ENCODE measurements at places on chromosomes 7 and 10.

DNA sequence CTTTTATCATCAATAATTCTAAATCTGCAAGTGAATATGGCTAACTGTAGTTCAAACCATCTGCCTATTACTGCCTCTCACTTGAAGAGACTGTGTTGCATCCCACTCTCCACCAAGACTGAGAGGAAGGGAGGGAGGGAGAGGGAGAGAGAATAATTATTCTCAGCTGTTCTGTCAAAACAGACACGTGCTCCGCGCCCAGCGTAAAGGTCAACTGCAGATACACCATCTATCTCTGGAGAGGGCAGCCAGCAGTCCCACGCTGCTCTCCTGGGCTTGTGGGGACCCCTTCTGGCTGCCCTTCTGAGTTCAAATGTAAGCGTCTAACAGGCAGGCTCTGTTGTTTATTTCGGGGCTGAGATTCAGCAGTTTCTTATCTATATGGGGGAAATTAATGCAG lies 625.5 kb upstream of the GALNT17 start:
- DNase-seq = no peak

- DNase-seq = no peak
Measured at GRCh38 chr7:22622116-22622785, 104.7 kb upstream of the IL6 start.

GRCh38 chr7:128954830-128955802 lies 17.4 kb downstream of the IRF5 start:
- no peak for DNase-seq

DNA sequence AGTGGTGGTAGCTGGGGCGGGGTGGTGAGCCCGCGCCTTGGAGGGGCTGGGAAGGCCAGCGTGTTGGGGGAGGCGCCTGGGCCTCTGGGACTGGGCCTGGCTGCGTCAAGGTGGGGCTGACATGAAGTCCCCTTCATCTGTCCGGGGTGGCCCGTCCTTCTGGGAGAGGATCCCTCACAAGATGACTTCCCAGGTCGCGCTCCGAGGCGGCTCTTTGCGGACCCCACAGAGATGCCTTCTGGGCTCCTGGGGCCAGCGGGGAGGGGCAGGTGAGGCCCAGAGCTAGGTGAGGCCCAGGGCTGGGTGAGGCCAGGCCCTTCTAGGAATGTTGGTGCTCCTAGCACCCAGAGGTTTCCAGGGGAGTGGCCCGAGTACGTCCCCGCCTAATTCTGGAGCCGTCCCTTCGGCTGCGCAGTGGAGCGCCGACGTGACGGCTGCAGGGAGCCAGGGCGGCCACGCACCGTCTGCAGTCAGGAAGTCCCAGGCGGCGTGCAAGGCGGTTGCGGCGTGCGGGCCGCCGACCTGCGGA lies 58.2 kb upstream of the NUPR2 start:
- DNase-seq = no peak

DNA sequence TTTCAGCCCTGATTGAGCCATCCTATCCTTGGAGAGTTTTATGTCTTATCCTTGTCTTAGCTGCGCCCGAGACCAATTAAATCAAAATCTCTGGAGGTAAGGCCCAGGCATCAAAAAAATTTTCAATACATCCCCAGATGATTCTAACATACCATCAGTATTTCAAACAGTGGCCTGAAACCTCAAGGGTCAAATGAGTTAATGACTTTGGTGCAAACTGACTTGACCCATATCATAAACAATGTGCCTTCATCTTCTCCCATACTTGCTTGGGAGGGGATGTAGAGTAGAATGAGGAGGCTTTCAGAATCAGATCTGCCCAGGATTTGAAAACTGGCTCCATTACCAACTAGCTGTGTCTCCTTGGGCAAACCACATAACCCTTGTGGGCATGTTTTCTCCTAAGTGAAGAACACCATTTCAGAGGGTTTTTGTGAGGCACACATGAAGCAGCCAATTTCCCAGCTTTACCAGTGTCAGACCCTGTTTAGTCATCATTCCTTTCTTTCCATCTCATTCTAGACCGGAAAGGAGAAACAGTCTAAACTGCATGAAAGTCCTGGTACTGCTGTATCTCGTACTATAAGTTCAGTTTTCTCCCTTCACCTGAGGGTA lies 35.7 kb upstream of the ATXN7L1 start:
- no peak for DNase-seq

DNA sequence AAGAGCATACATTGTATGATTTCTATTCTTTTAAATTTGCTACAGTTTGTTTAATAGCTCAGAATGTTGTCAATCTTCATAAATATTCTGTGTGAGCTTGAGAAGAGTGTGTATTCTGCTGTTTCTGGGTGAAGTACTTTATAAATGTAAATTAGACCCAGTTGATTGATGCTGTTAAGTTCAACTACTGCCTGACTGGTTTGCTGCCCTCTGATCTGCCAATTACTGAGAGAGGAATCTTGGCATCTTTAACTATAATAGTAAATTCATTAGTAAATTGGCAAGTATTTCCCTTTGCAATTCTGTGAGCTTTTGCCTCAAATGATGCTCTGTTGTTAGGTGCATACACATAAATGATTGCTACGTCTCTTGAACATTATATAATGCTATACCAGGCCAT lies 255.1 kb upstream of the PLXDC2 start:
- no peak for DNase-seq

DNA sequence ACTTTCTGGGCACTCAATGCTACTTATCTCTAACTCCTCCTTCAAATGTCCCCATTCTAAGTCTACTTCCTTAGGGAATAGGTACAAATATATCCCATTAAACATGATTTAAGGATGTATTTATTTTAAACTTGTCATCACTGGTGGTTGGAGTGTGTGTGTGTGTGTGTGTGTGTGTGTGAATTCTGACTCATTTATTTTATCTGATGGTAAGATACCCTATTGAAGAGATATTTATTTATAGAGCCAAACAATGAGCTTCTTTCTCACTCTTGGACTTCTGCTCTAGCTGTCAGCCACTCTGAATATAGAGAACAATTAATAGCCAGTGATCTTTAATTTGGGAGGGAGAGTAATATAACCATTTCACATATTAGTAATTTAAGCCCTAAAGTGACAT lies 17.8 kb upstream of the MAGI2 start:
- no peak for DNase-seq

- no peak for DNase-seq
Measured at GRCh38 chr7:150373049-150373801, 4.6 kb downstream of the REPIN1 start.

GRCh38 chr7:144113651-144114050 lies 4.3 kb downstream of the OR2A2 start:
- DNase-seq = no peak

DNA sequence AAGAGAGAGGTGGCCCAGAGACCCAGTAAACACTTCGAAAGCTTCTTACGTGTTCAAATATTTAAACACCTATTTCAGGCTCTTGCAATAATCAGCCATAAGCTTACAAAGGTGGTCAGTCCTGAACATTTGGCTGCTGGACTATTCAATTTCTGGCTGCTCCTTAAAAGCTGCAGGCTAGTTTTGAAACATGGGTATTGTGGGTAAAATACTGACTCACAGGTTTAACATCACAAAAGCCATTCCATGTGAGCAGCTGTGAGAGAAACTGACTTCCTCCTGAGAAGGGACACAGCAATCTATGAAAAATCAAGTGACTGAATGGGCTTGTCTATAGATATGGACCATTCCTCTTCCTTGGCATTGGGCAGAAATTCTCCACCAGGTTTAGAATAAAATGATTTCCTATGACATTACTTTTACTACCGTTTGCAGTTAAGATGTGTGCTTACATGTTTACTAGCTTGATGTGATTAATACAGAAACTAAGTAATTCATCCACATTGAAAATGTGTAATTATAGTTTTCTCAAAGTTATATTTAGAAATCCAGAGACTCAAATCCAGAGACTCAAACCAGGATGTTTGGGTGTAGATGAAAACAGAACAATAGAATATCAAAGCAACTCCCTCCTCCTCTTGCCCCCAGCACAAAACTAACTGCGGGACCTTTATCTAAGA lies 252.3 kb downstream of the GATA3 start:
- no peak for DNase-seq

DNA sequence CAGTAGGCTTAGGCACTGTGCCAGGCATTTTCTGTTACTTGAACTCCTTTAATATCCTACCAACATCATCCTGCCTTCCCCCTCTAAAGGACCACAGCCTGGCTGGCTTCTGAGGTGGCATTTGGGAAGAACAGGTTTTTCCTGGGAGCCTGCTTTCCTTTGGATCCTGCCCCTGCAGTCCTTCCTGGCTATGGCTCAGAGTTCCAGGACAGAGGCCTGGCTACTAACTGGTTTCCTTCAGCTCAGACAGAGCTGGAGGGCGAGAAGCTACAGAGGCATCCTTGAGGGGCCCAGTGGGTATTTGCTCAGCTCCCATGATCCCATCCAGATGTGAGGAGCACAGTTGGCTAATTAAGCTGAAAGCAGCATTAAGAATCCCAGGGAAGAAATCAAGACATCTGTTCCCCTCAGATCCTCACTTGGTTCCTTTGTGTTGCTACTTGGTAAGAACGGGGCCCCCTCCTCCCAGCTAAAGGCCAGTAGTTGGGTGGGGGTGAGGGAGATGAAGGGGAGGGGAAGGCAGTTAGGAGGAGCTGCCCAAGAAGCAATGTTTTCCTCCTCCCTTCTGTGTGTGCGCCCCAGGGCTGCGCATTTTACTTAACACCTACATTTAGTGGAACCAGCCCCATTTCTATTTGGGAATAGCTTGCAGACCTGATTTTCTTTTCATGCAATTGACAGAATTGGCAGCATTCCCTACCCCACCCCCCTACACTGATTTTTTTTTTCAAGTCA lies 142.6 kb upstream of the SORCS3 start:
- DNase-seq = no peak

- DNase-seq = no peak
Measured at GRCh38 chr10:97687785-97688781, 1.0 kb upstream of the AVPI1 start.

DNA sequence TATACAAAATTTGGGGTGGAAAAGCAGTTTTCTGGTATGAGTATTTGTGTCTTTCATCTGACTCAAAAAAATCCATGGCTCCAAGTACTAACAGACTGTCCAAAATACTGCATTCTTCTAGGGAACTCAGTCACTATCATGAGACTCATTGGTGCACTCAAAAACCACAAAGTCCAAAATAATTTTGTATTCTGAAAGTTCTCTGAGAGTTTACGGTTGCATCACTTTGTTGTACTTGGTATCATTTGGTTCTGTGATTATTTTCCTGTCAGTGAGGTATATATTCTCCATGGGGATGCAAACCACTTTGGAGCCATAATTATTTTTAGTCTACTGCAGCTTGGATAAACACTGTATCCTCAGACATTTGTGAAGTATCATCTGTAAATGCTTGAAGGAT lies 28.0 kb upstream of the CABCOCO1 start:
- DNase-seq = no peak

DNA sequence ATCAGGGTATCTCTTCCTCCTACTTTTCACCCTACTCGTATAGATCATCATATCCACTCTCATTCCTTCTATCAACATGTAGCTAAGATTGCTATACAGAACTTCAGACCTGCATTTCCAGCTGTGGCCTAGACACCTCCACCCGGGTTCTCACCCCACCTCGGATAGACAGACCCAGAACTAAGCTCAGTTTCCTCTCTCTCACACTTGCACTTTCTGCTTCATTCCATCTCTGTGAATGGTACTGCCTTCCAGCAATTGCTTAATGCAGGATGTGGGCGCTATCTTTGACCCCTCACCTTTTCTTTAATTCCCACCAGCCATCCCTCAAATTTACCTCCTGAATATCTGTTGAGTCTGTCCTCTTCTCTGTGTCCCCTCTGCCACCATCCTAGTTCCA lies 35.7 kb downstream of the AGK start:
- no peak for DNase-seq

GRCh38 chr7:19814776-19815175 lies 41.4 kb upstream of the TMEM196 start:
- DNase-seq = no peak

DNA sequence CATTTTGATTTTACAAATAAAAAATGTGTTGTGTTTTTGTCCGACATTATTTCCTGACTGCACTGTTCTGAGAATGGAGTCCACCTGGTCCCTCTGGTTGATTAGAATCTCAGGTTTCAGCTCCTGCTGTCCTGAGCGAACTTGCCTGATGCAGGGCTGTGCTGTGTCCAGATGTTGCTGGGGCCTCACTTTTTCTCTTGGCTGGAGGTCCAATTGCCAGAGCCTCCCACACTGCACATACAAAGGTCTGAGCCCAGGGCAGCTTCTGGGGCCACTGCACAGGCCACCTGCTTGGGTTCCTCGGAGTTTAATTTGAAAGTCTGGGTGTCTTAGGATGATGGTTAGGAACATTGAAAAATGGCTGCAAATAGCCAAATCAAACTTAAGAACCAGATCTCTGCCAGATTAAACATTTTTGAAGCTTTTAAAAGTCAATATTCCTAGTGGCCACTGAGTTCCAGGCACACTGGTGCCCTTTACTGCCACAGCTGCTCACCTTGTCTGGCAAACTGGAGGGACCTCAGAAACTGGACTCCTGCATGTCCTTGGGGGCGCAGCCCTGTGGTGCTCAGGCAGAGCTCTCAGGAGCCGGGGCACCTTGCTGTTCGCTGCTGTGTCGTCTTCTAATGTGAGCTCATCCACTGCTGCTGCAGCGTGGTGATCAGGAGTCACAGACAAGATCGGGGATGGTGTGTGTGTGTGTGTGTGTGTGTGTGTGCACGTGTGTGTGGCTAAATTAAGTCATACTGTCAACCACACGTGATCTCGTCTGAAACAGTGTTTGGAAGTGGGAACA lies 75.0 kb downstream of the WDR37 start:
- DNase-seq = no peak

DNA sequence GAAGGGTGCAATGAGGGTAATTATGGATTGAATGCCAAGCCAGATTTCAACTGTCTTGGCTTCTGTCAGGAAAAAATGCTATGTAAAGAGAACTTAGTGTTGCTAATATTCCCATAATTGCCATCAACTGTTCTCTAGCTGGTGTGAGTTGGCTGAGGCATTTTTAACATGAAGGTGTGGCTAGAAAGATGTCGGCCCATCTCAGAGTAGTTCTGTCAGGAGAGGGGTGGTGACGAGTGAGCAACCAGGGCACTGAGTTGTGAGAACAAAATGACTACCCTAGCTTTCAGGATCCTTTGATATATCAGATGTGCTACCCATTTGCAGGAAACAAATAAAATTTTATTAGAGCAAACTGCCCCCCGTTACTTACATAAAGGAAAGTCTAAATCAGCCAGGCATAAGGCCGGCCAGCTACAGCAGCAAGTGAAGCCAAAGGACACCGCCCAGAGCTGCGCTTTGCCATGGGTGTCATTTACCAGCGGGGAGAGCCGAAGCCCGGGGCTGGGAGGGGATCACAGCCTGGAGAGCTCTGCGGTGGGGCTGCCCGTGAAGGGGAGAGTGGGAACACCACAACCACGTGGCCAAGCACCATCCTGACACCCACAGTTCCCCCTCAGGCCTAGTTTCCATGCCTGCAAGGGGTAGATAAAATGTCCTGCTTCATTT lies 141.4 kb downstream of the ICA1 start:
- no peak for DNase-seq

- DNase-seq = no peak
Measured at GRCh38 chr10:91551856-91552255, 81.0 kb downstream of the PPP1R3C start.

Measured in stimulated activated CD8-positive, alpha-beta memory T cell treated with anti-CD3 and anti-CD28 coated beads, Interleukin-2, amount 100 ng/mL, for 1 hour (primary cell).